ENCODE measurements at places on chromosomes 5 and 9.

DNA sequence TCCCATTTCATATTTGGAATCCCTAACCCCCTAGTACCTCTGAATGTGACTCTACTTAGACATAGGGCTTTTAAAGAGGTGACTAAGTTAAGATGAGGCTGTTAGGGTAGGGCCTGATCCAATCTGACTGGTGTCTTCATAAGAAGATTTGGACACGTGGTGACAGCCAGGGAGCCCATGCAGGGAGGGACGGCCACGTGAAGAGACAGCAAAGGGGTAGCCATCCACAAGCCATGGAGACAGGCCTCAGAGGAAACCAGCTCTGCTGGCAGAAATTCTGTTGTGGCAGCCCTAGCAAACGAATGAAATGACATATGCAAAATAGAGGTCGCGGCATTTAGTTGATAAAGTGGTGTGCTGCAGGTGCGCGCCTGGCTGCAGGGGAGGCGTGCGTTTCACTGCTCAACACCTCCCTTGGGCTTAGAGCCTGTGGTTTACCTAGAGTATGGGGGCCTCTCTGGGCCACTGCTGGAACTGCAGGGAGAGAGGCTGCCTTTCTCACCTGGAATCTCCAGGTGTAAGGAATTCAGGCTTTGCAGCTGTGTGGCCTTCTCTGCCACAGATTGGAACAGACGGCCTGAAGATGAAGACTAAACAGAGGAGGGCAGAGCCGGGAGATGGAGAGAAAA is 7.1 kb upstream of the AFAP1L1 start:
- peak; percentile 20 for DNase-seq

- no peak for DNase-seq
Observed at GRCh38 chr9:34662526-34663302, at the start of gene CCL27. CCL27 (minus strand) TSS chr9:34662657; CDS start chr9:34662633, 24 bp downstream.

DNA sequence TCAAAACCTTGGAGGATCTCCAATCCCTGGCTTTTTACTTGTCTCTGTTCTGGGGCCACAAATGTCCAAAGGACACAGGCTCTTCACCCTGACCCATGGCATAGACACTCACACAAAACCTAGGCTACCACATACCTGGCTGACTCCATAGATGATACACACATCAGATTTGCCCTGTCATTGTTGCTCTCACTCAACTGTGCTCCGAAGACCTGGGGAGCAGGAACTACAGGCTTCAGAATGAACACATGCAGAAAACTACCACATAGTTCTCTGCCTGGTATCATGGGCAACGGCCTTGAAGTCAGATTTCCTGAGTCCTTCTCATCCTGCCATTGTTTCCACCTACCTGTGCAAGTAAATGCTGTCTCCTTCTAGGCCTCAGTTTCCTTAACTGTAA is 226.2 kb downstream of the KIF4B start:
- DNase-seq = no peak

DNA sequence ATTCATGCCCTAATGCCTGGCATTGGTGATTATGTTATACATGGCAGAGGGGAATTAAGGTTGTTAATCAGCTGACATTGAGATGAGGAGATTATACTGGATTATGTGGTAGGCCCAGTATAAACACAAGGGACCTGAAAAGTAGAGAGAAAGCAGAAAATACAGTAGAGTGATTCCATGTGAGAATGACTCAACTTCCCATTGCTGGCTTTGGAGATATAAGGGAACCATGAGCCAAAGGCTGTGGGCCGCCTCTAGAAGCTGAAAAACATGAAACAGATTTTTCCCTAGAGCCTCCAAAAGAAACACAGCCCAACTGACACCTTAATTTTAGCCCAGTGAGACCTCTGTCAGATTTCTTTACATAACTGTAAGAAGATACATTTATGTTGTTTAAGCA is 65.0 kb upstream of the CTXN3 start:
- no peak for DNase-seq

GRCh38 chr5:159441441-159441840 is 111.2 kb upstream of the IL12B start:
- DNase-seq = no peak

- no peak for DNase-seq
Observed at GRCh38 chr5:149679876-149680809, 50.0 kb upstream of the PPARGC1B start.

- DNase-seq = peak; percentile 13
Observed at GRCh38 chr5:139763930-139764791, 31.4 kb upstream of the PSD2 start.

- no peak for DNase-seq
Observed at GRCh38 chr9:37371565-37372464, 50.7 kb upstream of the GRHPR start.

DNA sequence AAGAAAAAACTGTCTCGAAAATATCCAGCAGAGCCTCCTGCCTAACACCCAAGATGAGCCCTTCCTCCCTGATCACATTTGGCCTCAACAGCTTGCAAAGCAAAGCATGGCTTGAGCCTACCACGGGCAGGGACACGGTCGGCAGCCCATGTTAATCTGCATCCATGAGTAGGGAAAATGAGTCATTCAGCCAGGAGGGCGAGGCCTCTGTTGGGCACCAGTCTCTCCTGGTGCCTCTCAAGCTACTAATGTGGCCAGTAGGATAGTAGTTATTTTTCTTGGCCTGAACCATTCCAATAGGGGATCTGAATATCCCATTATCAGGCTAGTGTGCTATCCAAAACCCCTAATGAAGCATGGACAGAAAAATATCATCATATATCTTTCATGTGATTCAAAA is 43.0 kb upstream of the SHB start:
- DNase-seq = no peak

DNA sequence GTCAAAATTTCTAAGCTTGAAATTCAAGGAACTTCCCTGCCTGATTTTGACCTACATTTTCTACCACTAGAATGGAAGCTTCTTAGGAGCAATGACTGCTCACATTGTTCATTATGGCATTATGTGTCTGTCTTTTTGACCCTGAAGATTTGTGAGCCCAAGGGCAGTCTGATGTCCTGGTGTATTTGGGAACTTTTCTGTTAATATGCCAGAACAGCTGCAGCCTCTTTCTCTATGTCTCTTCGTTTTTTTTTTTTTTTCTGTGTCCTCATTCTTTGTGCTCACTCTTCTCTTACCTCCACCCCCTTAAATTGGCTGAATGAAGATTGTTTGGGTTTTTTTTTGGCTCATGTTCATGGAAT is 34.8 kb upstream of the TMC1 start:
- no peak for DNase-seq

DNA sequence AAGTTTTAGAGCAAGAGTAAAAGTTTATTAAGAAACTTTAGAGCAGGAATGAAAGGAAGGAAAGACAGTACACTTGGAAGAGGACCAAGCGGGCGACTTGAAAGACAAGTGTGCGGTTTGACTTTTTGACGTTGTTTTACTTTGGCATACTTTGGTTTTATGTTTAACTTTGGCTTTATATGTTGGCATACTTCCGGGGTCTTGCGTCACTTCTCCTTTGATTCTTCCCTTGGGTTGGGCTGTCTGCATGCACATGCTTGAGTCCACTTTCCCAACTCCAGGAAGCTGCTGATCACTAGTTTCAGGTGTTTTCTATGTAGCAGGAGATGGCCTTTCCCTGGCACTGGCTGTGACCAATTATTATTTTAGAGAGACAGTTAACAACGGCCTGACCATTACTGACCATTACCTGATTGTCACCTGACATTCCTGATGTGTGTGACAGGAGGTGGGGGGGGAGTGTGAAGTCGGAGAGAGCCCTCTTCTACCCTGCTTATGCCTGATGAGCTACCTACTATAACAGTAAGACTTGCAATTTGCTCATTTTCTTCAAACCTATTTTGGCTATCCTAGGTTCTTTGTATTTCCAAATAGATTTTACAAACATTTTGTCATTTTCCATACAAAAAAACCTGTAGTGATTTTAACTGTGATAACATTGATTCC is 45.5 kb downstream of the TNFSF8 start:
- DNase-seq = no peak

GRCh38 chr5:129664336-129664937 is 83.5 kb upstream of the MINAR2 start:
- DNase-seq = peak; percentile 35

DNA sequence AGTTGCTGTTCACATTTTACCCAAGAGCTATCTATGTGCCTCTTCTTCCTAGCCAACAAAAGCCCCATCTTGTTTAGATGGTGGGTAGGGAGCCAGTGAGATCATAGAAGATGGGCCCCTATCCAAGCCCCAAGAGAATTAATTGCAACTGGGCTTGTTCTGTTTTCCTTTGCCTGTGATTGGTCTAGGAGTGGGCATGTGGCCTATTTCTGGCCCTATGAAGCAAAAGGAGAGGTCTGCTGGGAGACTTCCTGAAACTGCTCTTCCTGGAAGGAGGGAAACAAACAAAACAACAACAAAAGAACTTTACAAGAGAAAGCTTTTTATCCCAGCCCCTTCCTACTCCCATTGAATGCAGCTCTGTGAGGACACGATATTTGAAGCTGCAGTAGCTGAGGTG is 32.5 kb upstream of the ALDOB start:
- DNase-seq = no peak

- no peak for DNase-seq
Observed at GRCh38 chr9:134426436-134426835, 100.2 kb downstream of the RXRA start.

GRCh38 chr5:157387683-157388093 is 72.3 kb upstream of the NIPAL4 start:
- DNase-seq = no peak

DNA sequence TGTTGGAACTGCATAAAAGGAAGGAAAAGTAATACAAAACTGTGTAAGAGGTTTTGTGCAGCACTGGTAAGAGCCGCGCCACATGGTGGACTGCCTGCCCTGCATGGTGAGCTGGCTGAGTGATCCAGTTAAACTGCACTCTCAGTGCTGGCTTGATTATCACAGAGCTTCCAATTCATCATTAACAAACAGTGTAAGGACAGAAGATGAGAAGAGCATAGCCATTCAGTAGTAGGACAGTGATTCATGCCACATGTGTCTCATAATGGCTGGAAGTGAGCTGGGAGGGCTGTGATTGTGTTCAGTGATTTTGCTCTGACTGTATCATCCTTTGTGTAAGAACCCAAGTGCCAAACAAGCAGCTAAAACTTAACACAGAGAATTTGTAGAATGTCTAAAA is 14.1 kb downstream of the ASPN start:
- DNase-seq = no peak

GRCh38 chr9:95264954-95265615 is 52.4 kb downstream of the FANCC start:
- no peak for DNase-seq

DNA sequence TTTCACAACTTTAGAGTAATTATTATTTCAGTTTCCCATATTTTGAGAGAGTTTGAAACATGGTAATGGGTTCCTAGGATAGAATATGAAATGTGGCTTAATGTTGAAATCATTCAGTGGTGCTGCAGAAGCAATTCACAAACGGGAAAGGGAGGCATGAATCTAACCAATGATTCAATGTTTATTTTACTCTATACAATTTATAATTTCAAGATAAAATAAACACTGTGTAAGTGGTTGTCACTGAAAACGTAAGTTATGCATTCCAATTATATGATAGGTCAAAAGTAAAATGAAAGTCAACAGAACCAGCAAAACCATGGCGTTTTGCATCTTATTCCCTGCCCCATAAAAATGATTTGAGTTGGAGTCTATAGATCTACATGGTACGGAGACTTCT is 1207.1 kb upstream of the CDH18 start:
- no peak for DNase-seq

- DNase-seq = no peak
Observed at GRCh38 chr9:99474186-99474585, 252.1 kb downstream of the SEC61B start.

DNA sequence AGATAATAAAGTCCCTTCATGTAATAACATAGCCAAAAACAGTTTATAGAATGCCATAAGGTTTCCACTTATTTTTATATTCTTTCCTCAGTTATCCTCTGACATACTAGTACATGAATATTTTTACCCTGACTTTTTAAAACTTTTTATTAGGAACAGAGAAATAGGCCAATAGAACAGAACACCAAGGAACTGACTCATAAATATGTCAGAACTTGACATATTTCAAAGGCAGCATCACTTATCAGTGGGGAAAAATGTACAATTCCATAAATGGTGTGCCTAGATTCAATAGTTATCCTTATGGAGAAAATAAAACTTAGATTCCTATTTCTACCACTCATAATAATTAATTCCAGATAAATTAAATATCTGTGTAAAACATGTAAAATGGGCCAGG is 9.4 kb downstream of the STARD4 start:
- DNase-seq = no peak

- no peak for DNase-seq
Observed at GRCh38 chr5:60843386-60843935, 608 bp downstream of the ELOVL7 start.

DNA sequence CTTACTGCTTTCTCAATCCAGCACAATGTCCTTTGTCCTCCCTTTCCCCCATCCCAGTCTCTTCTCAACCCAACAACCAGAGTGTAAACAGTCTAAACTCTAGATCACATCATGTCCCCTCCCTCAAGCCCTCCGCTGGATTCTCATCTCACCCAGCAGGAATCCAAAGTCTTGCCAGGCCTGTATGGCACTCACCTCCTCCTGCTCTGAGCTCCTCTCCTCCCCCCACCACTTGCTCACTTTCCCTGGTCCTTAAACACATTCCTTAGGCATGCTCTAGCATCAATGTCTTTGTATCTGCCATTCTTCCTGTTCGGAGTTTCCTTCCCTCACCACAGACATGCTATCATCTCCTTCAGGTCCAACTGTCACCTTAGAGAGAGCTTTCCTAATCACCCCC is 78.8 kb downstream of the NIPSNAP3B start:
- DNase-seq = no peak

- peak; percentile 50 for DNase-seq
Observed at GRCh38 chr9:70607926-70608325, 193.5 kb upstream of the KLF9 start.

- DNase-seq = no peak
Observed at GRCh38 chr5:136337788-136338187, 27.6 kb downstream of the TRPC7 start.

GRCh38 chr5:124654418-124654817 is 92.0 kb downstream of the ZNF608 start:
- DNase-seq = no peak

DNA sequence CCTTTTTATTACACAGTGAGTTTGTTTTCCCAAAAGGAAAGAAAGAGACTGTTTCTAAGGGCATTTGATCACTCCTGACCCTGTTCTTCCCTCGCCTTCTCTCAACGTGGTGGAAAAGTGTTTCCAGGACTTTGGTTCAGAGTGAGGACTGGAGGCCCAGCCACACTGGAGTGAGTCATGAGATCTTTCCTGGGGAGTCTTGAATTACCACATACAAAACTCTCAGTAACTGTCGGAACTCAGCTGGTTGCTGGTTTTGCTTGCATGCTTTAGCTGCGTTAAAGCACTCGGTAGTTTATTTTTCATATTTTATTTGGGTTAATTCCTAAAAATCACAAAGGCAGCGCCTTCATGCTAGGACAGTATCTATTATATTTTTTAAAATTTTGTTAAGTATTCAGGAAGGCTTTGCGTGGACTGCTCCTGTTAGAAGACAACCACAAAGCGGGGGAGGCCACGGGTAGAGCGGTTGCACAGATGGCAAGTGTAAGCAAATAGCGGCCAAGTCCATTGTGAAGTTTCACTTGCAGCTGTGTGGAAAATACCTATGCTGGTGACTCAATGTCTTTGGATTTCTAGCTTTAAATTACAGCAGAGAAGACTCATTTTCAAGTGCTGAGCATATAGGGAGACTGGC is 77.7 kb downstream of the ARSB start:
- no peak for DNase-seq
